B cell (primary cell): ENCODE measurements at places on chromosomes 5 and 9. TPM values are rescaled to one million over a fixed set of nuclear protein-coding genes. Genes with fewer than 3 reads are reported as not detected.

DNA sequence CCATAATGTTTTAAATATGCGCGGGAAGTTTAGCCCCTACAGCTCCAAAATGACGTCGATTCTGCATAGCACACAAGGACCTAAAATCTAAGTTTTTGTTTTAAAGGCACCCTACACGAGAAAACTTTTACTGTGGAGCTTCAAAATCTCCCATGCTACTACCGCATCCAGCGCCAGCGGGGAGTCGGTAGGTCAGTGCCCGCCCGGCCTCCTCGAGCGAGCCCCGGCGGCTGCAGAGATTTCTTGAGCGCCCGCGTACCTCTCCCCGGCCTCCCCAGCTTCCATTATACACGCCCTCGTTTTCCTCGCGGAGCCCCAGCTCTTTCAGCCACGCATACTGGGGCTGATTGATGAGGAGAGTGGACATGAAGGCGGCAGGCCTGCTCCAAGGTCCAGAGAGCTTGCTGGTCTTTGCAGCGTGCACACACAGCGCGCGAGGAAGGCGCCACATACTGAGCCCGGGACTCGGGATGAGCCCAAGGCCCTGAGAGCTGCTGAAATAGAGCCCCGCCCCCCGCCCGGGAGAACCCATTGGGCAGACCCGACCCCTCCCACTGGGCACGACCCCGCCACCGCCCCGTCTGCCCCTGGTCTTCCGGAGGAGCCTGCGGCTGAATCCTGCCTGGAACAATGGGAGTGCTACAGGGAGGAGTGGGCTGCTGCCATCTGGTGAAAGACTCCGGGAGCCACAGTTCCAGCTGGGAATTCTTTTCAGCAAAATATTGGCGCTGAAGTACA lies at the start of gene ALDH7A1:
Gene ALDH7A1 (minus strand): TSS at position 472 of the 738 bp plus-strand sequence. CDS start 21 bp downstream, at position 451.
- H3K27ac ChIP-seq, result peak within 1 kb of the TSS; percentile 33
- peak; percentile 61 for DNase-seq
- no peaks in the 10 kb centered on the region for H3K27me3 ChIP-seq

GRCh38 chr5:31404325-31404724 lies 127.6 kb downstream of the DROSHA start:
- H3K4me1 ChIP-seq, result no peaks in the 10 kb centered on the region
- no peak overlapping the region for H3K27ac ChIP-seq
- no peaks in the 10 kb centered on the region for H3K27me3 ChIP-seq
- H3K36me3 ChIP-seq, result peaks cover 24% of the 10 kb centered on the region
- no peak overlapping the region for H3K4me3 ChIP-seq

DNA sequence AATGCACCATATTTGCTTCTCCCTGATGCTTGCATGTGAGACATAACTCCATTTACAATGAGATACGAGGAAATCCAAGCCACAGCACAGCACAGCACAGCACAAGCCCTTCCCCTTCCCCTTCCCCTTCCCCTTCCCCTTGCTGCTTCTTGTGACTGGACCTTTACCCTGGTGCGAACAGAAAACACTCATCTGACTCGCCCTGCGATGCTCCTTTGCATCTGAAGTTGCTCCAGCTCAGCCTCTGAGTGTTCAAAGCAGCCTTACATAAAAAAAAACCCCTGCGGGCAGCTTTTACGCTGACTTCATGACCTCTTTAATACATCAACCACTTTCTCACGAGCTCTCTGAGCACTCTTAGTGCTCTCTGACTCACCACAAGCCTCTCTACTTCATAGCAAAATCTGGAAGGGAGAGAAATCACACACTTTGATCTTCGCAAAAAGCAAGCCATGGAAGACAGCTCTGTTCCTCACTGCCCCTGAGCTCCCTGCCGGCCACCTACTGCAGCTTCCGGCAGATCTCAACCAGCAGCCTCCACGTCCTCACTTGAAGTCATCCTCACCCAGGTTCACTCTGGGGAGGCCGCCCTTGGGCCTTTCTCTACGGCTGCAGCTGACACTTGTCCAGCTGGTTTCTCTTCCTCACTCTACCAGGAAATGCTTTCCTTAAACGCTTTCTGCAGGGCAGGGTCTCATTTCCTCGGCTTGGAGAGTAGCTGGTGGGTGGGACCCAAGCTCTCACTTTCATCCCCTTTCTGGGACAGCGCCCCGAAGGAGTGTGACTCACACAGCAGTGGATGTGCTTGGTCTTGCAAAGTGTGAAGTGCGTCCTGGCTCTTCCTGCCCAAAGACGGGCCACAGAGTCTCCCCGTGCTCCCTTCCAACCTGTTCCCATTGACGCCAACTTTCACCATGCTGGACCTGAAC lies 5.3 kb downstream of the SLC34A1 start:
- no peak for DNase-seq
- H3K27me3 ChIP-seq, result no peaks in the 10 kb centered on the region
- no peak overlapping the region for H3K27ac ChIP-seq
- H3K4me1 ChIP-seq, result peaks cover 24% of the 10 kb centered on the region

- no peak overlapping the region for H3K27ac ChIP-seq
- no peaks in the 10 kb centered on the region for H3K36me3 ChIP-seq
- DNase-seq, result no peak
- H3K4me1 ChIP-seq, result no peaks in the 10 kb centered on the region
Observed at GRCh38 chr9:77561331-77562018, 86.6 kb downstream of the GNA14 start.

- no peaks in the 10 kb centered on the region for H3K4me1 ChIP-seq
- DNase-seq, result no peak
- H3K27ac ChIP-seq, result no peak overlapping the region
- no peak overlapping the region for H3K4me3 ChIP-seq
- H3K27me3 ChIP-seq, result no peaks in the 10 kb centered on the region
- H3K36me3 ChIP-seq, result no peaks in the 10 kb centered on the region
Observed at GRCh38 chr5:123722451-123722850, 210.5 kb downstream of the CSNK1G3 start.

- no peaks in the 10 kb centered on the region for H3K4me1 ChIP-seq
- no peak for DNase-seq
- no peak overlapping the region for H3K4me3 ChIP-seq
- H3K27ac ChIP-seq, result no peak overlapping the region
- no peaks in the 10 kb centered on the region for H3K27me3 ChIP-seq
Observed at GRCh38 chr9:125878164-125878631, 131.0 kb downstream of the PBX3 start.

- H3K4me1 ChIP-seq, result no peaks in the 10 kb centered on the region
- no peaks in the 10 kb centered on the region for H3K36me3 ChIP-seq
- no peak overlapping the region for H3K4me3 ChIP-seq
- H3K27ac ChIP-seq, result no peak overlapping the region
Observed at GRCh38 chr9:23582836-23583235, 243.2 kb downstream of the ELAVL2 start.

- H3K27me3 ChIP-seq, result no peaks in the 10 kb centered on the region
- no peak for DNase-seq
- no peak overlapping the region for H3K4me3 ChIP-seq
- no peak overlapping the region for H3K27ac ChIP-seq
- no peaks in the 10 kb centered on the region for H3K36me3 ChIP-seq
Observed at GRCh38 chr9:110320651-110321445, 16.8 kb downstream of the TXNDC8 start.

DNA sequence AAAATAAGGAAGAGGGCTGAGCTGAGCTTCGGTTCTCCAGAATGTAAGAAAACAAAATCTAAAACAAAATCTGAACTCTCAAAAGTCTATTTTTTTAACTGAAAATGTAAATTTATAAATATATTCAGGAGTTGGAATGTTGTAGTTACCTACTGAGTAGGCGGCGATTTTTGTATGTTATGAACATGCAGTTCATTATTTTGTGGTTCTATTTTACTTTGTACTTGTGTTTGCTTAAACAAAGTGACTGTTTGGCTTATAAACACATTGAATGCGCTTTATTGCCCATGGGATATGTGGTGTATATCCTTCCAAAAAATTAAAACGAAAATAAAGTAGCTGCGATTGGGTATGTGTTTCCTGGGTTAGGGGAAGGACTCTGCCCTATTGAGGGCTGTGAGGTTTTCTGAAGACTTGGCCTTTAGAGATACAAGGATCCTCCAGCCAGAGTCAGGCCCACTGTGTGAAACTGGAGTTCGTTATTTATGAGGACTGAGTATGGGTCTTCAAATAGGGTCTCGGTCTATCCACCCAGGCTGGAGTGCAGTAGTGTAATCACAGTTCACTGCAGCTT lies 3.8 kb downstream of the EGR1 start:
- DNase-seq, result no peak
- no peaks in the 10 kb centered on the region for H3K27me3 ChIP-seq
- H3K4me1 ChIP-seq, result peaks cover 16% of the 10 kb centered on the region
- H3K4me3 ChIP-seq, result no peak overlapping the region
- peaks cover 2% of the 10 kb centered on the region for H3K36me3 ChIP-seq
- H3K27ac ChIP-seq, result no peak overlapping the region

THG1L gene
- total RNA-seq, result 14.1 and 14.6 TPM in 2 replicates

ZNF484 gene
- total RNA-seq, result 22.7 and 22.9 TPM in 2 replicates
